ENCODE measurements at places on chromosomes 5 and 9. TPM values are rescaled to one million over a fixed set of nuclear protein-coding genes. Genes with fewer than 3 reads are reported as not detected.

Gene LIX1
- total RNA-seq: not detected

DNA sequence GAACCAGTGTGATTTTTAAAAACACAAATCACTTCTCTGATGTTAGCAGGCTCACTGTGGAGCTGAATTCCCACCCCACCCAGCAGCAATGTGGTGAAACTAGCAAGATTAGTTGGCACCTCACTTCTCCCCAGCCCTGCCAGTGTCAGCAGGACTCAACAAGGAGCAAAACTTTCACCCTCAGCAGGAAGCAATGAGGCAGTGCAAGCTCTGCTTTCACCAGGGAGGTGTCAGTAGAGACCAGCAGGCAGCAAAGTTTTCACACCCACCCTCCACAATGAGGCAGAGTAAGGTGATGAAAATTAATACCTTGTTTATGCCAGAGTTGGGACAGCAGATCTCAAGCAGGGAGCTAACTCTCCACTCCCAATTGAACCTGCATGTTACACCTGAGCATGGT is 565.0 kb downstream of the CETN3 start:
- DNase-seq: no peak

- DNase-seq: no peak
These were observed 17.1 kb downstream of the TERT start for GRCh38 chr5:1277781-1278180.

DNA sequence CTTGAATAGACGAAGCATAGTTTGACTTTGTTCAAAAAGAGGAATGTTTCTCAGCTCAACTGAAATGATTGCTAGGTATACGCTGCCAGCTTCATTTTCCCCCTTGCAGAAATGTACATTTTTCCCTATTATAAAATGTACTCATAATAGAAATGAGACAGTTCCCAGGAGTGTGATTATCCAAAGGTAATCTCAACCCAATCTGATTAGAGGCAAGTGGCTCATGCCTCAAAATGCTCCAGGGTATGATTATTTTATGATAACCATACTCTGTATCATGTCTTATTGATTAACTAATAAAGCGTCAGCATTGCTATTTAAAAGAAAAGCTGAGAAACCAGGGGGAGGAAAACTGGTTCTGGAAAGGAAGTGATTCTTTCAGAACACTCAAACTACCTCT is 54.9 kb upstream of the SMIM15 start:
- no peak for DNase-seq

DNA sequence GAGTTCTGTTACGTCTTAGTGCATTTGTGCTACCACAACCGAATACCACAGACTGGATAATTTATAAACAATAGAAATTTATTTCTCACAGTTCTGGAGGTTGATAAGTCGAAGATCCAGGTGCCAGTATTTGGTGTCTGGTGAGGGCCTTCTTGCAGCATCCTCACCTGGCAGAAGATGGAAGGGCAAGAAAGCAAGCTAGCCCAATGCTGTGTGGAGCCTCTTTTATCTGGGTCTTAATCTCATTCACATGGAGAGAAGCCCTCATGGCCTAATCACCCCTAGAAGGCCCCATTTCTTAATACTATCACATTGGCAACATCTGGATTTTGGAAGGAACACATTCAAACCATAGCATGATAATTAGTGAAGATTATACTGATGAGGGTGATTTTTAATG is 159.3 kb downstream of the CHSY3 start:
- DNase-seq: no peak

- DNase-seq: no peak
These were observed 353.2 kb downstream of the PDE4D start for GRCh38 chr5:59540366-59540765.
